ENCODE measurements at places on chromosomes 3 and 15. TPM values are rescaled to one million over a fixed set of nuclear protein-coding genes. Genes with fewer than 3 reads are reported as not detected.

GRCh38 chr3:139303216-139303615, 40.6 kb upstream of the MRPS22 start:
- H3K27ac ChIP-seq = no peak overlapping the region
- no peaks in the 10 kb centered on the region for H3K4me1 ChIP-seq
- no peaks in the 10 kb centered on the region for H3K36me3 ChIP-seq
- H3K27me3 ChIP-seq = no peaks in the 10 kb centered on the region
- no peak for DNase-seq

DNA sequence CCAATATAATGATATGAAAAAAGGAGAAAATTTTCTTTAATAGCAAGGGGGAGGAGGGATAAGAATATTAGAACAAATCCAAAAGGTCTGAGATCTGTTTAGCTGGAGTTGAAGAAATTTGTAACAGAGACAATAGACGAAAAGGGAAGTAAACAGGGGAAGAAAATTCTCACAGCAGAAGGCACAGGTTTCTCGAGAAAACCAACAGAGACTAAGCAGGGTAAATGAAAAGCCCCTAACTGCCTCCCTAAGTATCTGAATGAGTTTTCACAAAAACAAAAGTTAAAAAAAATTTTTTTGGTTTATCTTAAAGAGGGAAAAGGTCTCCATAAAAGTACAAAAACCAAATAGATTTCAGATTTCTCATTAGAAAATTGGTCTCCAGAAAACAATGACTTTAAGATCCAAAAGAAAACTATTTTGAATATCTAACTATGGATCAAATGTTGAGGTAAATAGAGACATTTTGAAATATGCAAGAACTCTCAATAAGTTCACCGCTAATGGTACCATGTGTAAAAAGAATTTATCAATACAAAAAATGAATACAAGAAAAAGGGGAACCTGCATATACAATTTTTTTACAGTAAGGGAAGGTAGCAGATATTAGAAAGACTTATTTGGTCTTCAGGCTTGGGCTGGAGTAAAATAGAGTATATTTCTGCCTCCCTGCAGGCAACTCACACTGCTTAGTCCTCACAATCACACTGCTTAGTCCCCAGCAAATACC, 23.9 kb upstream of the NEK10 start:
- H3K36me3 ChIP-seq = peaks cover 51% of the 10 kb centered on the region
- no peak overlapping the region for H3K4me3 ChIP-seq
- DNase-seq = no peak
- H3K4me1 ChIP-seq = no peaks in the 10 kb centered on the region

The MME gene
- 1.5 TPM for total RNA-seq

GRCh38 chr15:23436421-23436820, 10.6 kb downstream of the GOLGA6L2 start:
- no peaks in the 10 kb centered on the region for H3K4me1 ChIP-seq
- H3K36me3 ChIP-seq = no peaks in the 10 kb centered on the region
- DNase-seq = no peak
- no peaks in the 10 kb centered on the region for H3K27me3 ChIP-seq

- H3K27ac ChIP-seq = no peak overlapping the region
- DNase-seq = no peak
- no peaks in the 10 kb centered on the region for H3K4me1 ChIP-seq
- H3K36me3 ChIP-seq = no peaks in the 10 kb centered on the region
- no peak overlapping the region for H3K4me3 ChIP-seq
Observed at GRCh38 chr3:115862099-115862498, 238.8 kb downstream of the GAP43 start.

DNA sequence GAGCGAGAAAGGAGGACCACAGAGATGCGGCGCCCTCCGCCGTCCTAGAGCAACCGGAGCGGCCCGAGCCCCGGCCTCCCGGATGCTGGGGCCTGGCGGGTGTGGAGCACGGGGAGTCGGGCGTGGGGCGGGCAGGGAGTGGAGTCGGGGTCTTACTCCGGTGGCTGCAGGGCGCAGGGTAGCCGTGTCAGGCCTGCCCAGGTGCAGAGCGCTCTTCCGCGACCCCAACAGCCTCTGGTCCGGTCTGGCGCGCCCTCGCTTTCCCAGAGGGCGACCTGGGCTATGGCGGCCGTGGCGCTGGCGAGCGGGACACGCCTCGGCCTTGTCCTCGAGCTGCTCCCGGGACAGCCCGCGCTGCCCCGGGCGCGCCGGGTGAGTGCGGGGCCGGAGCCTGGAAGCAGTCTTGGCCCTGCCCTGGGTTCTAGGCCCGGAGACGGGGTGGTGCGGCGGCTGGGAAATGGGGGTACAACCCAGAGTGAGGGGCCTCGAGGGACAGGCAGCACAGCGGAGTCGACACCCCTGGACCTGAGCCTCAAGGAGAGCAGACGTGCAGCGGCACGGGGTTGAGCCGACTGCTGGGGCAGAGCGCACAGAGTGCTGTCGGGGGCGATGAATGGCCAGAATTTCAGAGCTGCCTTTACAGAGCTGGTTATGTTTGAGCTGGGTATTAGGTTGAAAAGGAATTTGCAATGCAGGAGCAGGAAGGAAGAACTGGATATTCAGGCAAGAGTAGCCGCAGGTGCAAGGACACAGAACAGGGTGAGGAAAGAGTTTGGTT, at the start of gene ZNF662:
Gene ZNF662 (plus strand): TSS at position 73 of the 778 bp plus-strand sequence. CDS start 1,973 bp downstream, outside the sequence.
- H3K27me3 ChIP-seq = no peaks in the 10 kb centered on the region
- peaks cover 10% of the 10 kb centered on the region for H3K4me1 ChIP-seq
- H3K4me3 ChIP-seq = peak within 1 kb of the TSS; percentile 68
- H3K27ac ChIP-seq = peak within 1 kb of the TSS; percentile 66

GRCh38 chr15:40044717-40045571, 6.0 kb upstream of the SRP14 start:
- H3K27me3 ChIP-seq = no peaks in the 10 kb centered on the region
- H3K27ac ChIP-seq = no peak overlapping the region
- H3K4me1 ChIP-seq = peaks cover 10% of the 10 kb centered on the region
- no peak overlapping the region for H3K4me3 ChIP-seq

The SMAD3 gene
- 89.3 TPM for total RNA-seq

- DNase-seq = peak; percentile 75
- no peaks in the 10 kb centered on the region for H3K27me3 ChIP-seq
- no peaks in the 10 kb centered on the region for H3K36me3 ChIP-seq
- peaks cover 6% of the 10 kb centered on the region for H3K4me1 ChIP-seq
Observed at GRCh38 chr15:63023351-63023945, 19.1 kb upstream of the TPM1 start.

The MUC20 gene
- 52.0 TPM for total RNA-seq

- no peaks in the 10 kb centered on the region for H3K4me1 ChIP-seq
- H3K27ac ChIP-seq = no peak overlapping the region
- DNase-seq = no peak
- no peak overlapping the region for H3K4me3 ChIP-seq
- no peaks in the 10 kb centered on the region for H3K36me3 ChIP-seq
- H3K27me3 ChIP-seq = no peaks in the 10 kb centered on the region
Observed at GRCh38 chr3:62723914-62724217, 151.3 kb downstream of the CADPS start.

The GABRB3 gene
- total RNA-seq = not detected

The RBP2 gene
- not detected for total RNA-seq

The CD80 gene
- total RNA-seq = 3.2 TPM

The SPESP1 gene
- 6.1 TPM for total RNA-seq

DNA sequence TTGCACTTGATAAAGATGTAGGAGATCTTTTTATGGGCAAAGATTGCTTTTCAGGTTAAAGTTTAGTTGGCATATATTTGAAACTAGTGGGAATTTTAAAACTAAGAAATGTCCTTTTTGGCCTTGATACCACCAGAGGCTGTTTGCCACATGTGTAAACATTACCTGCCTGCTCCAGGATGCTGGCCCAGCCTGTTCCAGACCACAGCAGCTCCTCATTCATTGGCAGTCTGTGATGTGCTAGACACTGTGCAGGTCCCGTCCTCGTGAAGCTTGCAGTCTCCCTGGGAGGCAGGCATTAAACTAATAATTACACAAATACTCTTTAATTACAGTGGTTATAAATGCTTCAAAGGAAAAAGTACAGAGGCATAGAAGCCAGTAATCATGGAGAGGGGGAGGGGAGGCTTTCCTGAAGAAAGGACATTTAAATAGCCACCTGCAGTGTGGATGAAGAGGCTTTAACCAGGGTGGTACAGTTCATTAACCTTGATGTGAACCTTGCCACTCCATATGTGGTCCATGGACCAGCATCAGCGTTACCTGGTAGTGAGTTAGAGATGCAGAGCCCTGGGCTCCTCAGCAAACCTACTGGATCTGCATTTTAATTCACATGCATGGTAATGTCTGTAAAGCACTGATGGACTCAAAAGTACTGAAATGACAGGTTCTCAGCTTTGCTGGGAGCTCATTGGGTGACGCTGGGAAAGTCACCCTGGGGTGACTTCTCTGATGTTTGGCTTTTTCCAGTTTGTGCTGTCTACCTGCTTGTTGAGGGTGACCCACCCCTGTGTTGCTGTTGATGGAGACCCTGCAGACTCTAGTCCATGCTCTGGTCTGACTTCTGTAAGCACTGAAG, 5.3 kb downstream of the ZNF710 start:
- H3K36me3 ChIP-seq = no peaks in the 10 kb centered on the region
- H3K4me3 ChIP-seq = no peak overlapping the region
- H3K27ac ChIP-seq = no peak overlapping the region
- DNase-seq = no peak
- no peaks in the 10 kb centered on the region for H3K27me3 ChIP-seq

GRCh38 chr3:87792534-87793336, 266.1 kb downstream of the CGGBP1 start:
- no peaks in the 10 kb centered on the region for H3K36me3 ChIP-seq
- H3K4me3 ChIP-seq = peak within 1 kb of the TSS; percentile 45
- no peak for DNase-seq
- H3K27me3 ChIP-seq = peaks cover 4% of the 10 kb centered on the region
- H3K27ac ChIP-seq = no peak within 1 kb of the TSS

DNA sequence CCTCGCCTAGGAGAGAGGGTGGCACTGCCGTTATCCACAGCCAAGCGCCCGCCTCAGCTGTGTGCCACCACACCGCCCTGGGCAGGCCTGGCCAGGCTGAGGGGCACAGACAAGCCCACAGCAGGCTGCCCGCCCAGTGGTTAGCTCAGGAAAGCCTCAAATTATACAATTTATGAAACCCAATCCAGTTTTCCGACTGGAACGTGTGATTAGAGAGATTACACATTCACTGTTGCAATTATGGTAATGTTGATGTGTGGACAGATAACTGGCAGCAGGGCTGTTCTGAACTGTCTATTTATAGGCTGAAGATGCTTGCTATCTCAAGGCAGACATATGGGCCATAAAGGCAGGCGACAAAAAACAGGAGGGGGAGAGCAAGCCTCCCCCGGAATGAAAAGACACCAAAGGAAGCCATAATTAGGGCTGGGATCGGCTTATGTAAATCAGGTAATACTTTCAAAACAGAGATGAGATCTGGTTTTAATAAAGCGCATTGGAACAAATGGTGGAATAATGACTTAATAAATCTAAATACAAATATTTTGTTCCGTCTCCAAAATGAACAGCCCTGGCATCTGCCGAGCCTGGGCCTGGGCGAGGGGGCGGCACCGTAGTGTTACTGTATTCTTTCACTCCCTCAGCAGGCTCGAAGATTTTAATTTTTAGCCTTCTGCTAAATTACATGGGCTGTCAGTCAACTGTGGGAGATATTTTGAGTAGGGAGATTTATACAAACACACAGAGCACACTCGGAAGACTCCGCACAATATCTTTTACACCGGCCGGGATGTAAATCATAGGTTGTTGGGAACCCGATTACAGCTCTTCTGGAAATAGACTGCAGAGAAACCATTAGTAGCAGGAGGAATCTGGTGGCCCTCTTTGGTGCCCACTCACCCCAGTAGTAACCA, 103.1 kb upstream of the TLE3 start:
- no peak overlapping the region for H3K4me3 ChIP-seq
- no peaks in the 10 kb centered on the region for H3K27me3 ChIP-seq
- no peak overlapping the region for H3K27ac ChIP-seq
- H3K4me1 ChIP-seq = peaks cover 4% of the 10 kb centered on the region

The PRR20G gene
- total RNA-seq = not detected

DNA sequence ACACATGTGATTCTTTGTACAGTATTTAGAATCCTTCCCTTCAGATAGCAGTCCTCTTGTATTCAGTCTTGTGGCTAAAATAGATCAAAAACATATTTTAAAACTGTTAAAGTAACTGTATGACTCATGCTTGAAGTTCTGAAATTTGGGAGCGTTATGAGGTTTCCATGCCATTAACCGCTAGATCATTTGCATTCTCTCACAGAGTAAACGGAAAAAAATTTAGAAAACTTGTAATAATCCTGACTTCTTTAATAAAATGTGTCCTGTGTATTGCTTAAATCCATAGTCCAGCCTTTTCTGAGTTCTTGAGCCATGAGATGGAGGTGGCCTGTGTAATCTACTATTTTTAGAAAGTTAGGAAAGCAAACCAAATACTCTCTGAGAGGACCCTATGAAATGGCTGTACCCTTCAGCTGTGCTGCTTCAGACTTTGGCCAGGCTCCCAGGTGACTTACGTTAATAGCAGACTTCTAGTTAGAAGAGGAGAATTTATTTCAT, 33.8 kb downstream of the MBNL1 start:
- no peaks in the 10 kb centered on the region for H3K27me3 ChIP-seq
- H3K4me1 ChIP-seq = peaks cover 57% of the 10 kb centered on the region
- H3K36me3 ChIP-seq = no peaks in the 10 kb centered on the region
- peak overlapping the region; percentile 52 for H3K4me3 ChIP-seq
- DNase-seq = peak; percentile 85

- no peaks in the 10 kb centered on the region for H3K36me3 ChIP-seq
- no peak overlapping the region for H3K4me3 ChIP-seq
- H3K4me1 ChIP-seq = no peaks in the 10 kb centered on the region
- H3K27me3 ChIP-seq = no peaks in the 10 kb centered on the region
- no peak overlapping the region for H3K27ac ChIP-seq
Observed at GRCh38 chr15:63418811-63419210, 37.2 kb upstream of the CA12 start.

The CELSR3 gene
- 2.6 TPM for total RNA-seq

DNA sequence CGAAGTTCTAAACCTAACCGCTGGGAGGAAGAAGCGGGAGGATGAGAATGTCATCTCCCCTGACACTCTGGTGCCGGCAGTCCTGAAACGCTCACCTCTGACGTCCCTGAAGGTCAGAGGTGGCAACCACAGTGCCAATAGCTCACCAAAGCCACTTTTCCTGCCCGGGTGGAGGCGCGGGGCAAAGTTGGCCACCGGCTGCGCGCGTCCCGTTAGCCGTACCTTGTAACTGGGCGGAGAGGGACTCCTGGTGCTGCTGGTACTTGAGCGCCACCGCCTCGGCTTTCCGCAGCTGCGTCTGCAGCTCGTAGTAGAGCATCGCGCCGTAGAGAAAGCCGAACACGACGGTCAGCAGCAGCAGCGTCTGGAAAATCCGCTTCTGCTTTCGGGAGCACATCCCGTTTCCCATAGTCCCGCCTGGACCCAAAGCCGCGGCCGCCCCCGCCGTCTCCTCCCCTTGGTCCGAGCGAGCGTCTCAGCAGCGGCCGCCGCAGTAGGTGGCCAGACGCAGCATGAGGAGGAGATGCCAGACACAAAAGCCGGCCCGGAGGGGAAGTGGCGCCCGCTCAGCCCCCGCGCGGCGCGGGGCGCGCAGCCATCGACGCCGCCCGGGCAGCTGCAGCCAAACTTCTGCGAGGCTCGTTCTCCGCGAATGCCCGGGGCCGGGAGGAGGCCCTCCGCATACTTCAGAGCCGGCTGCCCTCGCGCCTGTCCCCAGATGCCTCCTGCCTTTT, 680 bp downstream of the GOLIM4 start:
- no peaks in the 10 kb centered on the region for H3K4me1 ChIP-seq
- peak overlapping the region; percentile 71 for H3K4me3 ChIP-seq
- peak; percentile 80 for DNase-seq
- peak overlapping the region; percentile 93 for H3K27ac ChIP-seq
- no peaks in the 10 kb centered on the region for H3K27me3 ChIP-seq

The TF gene
- 62.8 TPM for total RNA-seq

- H3K27ac ChIP-seq = no peak overlapping the region
- no peaks in the 10 kb centered on the region for H3K27me3 ChIP-seq
- H3K36me3 ChIP-seq = no peaks in the 10 kb centered on the region
- no peak for DNase-seq
- no peak overlapping the region for H3K4me3 ChIP-seq
Observed at GRCh38 chr3:176587089-176587488, 610.2 kb downstream of the TBL1XR1 start.

- no peak overlapping the region for H3K27ac ChIP-seq
- no peaks in the 10 kb centered on the region for H3K27me3 ChIP-seq
- peak; percentile 84 for DNase-seq
Observed at GRCh38 chr15:39426552-39427532, 154.0 kb upstream of the THBS1 start.
